Left ventricle myocardium inferior (tissue), 1 donor: ENCODE measurements at places on chromosomes 1 and 21. TPM values are rescaled to one million over a fixed set of nuclear protein-coding genes. Genes with fewer than 3 reads are reported as not detected.

The PCP4 gene
- 5.4 TPM for total RNA-seq

DNA sequence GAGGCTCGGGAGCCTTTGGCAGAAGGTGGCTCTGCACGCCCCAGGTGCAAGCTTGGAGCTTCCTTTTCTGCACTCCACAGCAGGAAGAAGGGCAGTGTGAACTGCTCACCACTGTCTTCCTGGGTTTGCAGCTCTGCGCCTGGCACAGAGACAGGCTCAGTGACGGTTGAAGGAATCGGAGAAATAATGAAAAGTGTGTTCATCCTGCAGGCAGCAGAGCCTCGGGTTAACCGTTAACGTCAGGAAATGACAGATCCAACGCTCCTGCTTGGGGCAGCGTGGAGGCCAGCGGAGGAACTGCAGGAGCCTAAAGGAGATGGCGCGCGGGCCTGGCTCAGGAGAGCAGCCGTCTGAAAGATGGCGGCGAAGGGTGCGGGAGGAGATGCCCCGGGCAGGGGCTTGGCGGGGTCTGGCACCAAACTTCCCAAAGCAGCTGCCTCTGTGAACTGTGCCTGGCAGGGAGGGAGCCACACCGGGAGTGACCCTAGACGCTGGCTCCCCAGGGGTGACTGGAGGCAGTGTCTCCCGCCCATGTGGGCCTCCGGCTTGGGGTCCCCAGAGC is 10.9 kb upstream of the SAMD11 start:
- peak; percentile 10 for DNase-seq

- DNase-seq, result peak; percentile 44
Observed at GRCh38 chr1:212916481-212917133, 33.7 kb upstream of the VASH2 start.

DNA sequence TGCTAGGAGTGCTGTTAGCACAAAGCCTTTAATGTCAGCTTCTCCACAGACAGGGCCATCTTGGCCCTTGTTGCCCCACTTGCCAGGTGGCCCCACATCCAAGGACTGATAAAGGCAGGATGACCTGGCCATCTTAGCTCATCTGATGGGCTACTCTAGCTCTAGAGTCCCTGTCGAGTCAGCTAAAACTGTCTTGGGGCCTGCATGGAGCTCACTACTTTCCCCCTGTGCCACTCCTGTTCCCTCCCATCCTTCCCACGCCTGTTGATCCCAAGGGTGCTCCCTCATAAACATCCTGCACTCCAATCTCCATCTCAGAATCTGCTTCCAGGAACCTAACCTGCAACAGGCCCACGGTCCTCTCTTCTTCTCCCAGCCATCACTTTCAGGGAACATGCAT is 652 bp upstream of the GPX7 start:
- no peak for DNase-seq

DNA sequence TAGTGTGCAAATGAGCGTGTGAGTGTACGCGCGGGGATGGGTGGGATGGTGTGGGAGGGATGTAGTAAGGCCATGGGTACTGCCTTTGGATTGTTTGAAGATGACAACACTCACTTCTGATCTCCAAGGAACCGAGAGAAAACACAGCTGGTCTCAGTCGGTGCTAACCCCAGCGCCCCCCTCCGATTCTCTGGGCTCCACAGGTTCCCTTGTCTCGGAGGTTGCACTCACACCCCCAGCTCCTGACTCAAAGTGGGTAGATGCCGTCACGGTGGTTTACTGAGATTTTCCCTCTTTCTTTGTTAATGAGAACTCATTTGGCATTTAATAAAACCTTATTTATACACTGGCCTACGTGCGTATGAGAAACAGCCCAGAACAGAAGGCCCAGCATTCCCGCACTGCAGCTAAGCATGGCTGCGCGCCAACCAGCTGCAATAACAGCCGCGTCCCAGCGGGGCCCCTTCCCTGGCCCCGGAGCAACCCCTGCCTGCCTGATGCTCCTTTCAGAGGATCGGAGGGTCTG is 25.8 kb downstream of the ABCA4 start:
- DNase-seq, result peak; percentile 90

- no peak for DNase-seq
Observed at GRCh38 chr1:154788886-154789285, 81.2 kb downstream of the KCNN3 start.

GRCh38 chr1:213286235-213286634 is 235.2 kb downstream of the RPS6KC1 start:
- no peak for DNase-seq

The RALGPS2 gene
- 7.5 TPM for total RNA-seq

GRCh38 chr1:27591622-27592021 is 12.3 kb downstream of the AHDC1 start:
- DNase-seq, result no peak

GRCh38 chr1:38581396-38581795 is 278.2 kb downstream of the RRAGC start:
- DNase-seq, result no peak

The TIE1 gene
- 25.1 TPM for total RNA-seq

DNA sequence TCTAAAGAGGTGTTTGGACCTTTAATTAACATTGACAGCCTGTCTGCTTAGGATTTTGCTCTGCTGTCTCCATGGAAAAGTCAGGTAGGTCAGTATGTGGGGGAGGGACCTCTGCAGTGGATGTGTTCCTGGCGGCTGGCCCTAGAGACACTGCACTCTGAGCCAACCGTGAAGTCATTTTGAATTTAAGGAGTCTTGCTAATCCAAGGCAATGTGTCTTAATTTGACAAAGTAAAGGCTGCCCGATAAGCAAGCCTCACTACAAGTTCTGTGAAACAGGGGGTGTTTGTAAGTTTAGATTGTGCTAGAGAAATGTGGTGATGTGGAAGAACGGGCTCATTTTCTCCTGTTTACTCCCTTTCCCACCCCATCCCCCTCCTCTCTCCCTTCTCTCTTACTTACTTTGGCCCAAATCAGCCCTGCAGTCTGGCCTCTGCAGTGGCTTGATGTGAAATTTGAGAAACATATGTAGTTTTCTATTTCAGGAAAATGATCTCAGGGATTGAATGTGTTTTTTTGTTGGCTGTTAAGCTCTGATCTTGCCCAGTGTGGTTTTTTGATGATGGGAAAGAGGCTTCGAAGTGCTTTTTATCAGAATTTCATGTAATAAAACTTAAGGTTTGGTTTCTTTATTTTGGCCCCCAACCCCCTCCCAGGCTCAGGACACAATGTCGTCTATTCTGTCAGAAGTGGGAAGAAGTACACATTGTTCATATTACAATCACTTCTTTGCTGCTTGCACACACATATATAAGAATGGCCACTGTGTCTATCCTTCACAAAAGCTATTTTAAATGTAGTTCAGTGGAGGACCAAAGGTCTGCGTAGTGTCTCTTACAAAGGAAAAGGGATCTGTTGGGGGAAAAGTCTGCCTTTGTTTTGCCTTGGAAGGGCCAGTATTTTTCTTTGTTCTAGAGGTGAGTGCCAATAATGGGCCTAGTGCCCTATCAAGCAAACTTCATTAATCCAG is 96.6 kb downstream of the FGGY start:
- peak; percentile 82 for DNase-seq

The COL8A2 gene
- total RNA-seq, result 1.2 TPM

GRCh38 chr1:230114237-230114651 is 47.2 kb downstream of the GALNT2 start:
- no peak for DNase-seq
